ENCODE measurements at places on chromosomes 4 and X.
A peak's percentile ranks its signal among the peaks of the same experiment; 100 is the strongest.

DNA sequence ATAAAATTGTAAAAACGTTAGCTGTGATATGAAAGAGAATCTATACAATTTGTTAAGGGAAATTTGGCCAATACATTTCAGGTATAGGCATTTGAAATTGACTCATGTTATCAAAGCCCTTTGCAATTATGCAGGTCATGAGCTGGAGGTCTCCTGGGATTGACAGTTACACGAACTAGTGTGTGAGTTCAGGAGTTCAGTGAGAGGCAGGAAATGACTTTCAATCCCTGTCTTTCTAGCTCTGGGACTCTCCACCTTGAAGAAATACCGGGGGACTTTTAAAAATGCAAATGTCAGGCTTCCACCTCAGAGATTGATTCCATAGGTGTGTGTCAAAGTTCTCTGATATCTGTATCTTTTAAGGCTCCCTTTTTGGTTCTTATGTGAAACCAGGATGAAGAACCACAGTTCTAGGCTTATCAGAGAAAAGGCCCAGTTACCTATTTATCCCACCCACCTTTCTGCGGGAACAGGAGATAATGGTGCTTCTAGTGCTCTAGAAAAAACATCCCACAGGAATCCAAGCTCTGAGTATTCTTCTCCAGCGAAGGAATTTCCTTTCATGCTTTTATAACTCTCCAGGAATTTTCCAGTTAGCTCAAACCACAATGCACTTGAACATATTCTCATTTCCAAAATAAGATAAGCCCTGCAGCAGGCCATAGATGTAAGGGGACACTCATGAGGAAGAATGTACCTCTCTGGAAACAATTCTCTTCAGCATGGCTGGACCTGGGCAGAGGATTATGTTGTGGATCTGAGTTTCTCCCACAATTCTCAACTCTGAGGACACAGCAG, 501.0 kb downstream of the IDS start:
- no peak for DNase-seq

DNA sequence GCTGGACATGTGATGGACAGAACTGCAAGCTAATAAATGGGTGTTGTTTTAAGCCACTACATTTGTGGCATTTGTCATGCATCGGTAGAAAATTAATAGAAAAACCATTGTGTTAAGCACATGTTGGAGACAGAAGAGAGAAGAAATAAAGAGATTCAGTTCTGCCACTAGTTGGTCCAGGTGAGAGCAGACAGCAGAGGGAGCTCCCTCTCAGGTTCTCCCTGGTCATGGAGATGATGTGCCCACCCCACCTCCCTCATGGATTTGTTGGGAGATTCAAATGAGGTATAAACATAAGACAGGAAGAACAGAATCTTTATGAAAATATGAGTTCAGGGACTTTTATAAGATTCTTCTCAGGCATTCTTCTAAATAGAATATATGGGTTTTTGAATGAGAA, 36.8 kb upstream of the OCIAD2 start:
- no peak for DNase-seq

- DNase-seq: no peak
Observed at GRCh38 chrX:31580227-31580626, 508.4 kb upstream of the FTHL17 start.

GRCh38 chr4:62133101-62133897, 933.2 kb downstream of the ADGRL3 start:
- DNase-seq: no peak

- no peak for DNase-seq
Observed at GRCh38 chrX:143476751-143477150, 40.5 kb downstream of the SPANXN3 start.

- no peak for DNase-seq
Observed at GRCh38 chrX:20487227-20487626, 220.5 kb upstream of the RPS6KA3 start.

- DNase-seq: no peak
Observed at GRCh38 chr4:91359041-91360031, 944.4 kb upstream of the GRID2 start.

DNA sequence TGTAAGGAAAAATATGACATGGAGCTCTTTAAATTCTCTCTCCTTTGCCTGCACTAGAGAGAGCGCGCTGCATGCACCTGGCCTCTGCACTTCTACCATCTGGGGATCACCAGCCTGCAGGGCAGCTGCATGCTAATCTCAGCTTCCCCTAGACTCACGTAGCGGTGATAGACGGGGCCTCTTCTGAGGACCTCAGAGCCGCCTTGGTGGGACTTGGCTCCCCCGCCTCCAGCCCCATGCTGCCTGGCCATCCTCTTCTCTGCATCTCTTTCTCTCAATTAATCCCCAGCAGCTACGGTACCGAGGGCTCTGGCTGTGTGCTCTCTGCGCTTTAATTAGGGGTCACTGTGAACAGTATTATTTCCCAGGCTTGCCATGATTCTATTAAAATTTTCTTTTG, 52.8 kb upstream of the PSAPL1 start:
- DNase-seq: no peak

DNA sequence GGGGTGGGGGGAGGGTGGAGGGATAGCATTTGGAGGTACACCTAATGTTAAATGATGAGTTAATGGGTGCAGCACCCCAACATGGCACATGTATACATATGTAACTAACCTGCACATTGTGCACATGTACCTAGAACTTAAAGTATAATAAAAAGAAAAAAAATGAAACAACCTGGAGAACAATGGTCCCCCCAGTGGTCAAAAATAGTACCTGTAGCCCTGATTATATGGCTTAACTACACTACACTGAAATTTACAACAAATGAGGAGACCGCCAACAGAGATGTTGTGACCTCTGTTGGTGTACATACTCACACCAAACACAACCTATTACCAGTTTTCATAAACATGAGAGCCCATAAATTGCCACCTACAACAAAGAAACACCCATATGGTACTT, 7.3 kb upstream of the MAGEE1 start:
- DNase-seq: no peak

GRCh38 chrX:16638533-16638932, 11.4 kb upstream of the S100G start:
- no peak for DNase-seq

GRCh38 chr4:106746451-106746850, 289.7 kb downstream of the DKK2 start:
- DNase-seq: no peak

DNA sequence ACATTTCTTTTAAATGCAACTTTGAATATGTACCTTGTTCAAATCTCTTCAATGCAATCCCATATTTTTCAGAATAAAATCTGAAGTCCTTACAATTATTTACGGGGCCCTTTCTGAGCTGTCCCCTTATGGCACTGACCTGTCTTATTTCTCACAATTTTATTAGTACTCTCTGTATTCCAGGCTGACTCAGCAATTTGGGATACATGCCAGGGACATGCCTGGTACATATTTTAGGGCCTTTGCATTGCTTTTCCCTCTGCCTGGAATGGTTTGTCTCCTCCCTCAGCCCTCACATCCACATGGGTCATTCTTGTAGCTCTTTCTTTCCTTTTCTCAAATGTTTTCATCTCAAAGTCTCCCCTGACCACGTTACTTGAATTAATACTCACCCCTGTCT, 172.2 kb upstream of the TECRL start:
- DNase-seq: no peak

DNA sequence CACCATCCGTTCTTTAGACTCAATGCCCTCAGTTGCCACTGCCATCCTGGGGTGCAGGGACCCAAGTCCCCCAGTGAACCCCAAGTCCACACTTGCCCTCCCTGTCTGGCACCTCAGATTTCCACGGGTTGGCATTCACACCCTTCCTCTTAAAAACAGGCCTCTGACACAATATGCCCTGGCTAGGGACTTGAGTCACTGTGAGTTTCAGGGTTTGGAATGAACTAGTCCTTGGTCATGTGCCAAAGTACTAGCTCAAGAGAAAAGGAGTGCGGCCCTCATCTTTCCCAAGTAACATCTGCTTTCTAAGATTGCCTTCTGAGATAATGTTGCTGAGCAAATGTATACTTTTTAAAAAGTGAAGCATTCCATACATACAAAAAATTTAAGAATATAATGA, 134.0 kb downstream of the MID1 start:
- no peak for DNase-seq

DNA sequence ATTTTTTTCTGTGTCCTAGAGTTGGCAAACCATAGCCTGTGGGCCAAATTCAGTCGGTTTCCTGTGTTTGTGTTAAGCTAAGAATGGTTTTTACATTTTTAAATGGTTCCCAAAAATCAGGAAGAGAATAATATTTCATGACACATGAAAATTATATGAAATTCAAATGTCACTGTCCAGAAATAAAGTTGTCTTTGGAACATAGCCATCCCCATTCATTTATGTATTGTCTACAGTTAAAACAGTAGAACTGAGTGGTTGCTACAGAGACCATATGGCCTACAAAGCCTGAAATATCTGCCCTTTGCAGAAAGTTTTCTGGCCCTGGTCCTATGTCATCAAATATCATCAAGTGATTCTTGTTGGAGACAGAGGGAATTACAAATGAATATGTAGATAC, 15.5 kb downstream of the FRMPD4 start:
- no peak for DNase-seq

GRCh38 chr4:36177946-36178345, 66.4 kb downstream of the ARAP2 start:
- no peak for DNase-seq

DNA sequence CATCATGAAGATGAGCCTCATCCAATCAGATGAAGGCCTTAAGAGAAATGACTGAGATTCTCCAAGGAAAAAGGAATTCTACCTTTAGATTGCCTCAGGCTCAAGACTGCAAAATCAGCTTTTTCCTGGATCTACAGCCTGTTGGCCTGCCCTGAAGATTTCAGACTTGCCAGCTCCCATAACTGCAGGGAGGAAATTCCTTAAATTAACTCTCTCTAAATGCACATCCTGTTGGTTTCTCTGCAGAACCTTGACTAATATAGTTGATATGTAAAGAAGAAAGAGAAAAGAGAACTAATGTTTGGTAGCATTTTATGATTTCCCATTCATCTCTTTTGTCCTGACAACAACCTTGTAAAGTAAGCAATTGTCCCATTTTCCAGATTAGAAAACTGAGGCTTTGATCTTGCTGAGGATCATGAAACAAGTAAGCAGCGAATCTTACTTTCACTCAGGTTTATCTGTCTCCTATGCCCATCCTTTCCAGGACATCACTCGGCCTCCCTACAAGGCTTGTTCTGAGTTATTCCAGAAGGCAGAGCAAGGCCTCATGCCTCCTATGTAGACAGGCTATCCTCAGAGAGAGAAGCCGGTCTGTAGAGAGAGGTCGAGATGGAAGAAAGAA, 115.0 kb upstream of the LDB2 start:
- no peak for DNase-seq

- DNase-seq: peak; percentile 64
Observed at GRCh38 chrX:55007656-55008055, 7.5 kb downstream of the APEX2 start.

DNA sequence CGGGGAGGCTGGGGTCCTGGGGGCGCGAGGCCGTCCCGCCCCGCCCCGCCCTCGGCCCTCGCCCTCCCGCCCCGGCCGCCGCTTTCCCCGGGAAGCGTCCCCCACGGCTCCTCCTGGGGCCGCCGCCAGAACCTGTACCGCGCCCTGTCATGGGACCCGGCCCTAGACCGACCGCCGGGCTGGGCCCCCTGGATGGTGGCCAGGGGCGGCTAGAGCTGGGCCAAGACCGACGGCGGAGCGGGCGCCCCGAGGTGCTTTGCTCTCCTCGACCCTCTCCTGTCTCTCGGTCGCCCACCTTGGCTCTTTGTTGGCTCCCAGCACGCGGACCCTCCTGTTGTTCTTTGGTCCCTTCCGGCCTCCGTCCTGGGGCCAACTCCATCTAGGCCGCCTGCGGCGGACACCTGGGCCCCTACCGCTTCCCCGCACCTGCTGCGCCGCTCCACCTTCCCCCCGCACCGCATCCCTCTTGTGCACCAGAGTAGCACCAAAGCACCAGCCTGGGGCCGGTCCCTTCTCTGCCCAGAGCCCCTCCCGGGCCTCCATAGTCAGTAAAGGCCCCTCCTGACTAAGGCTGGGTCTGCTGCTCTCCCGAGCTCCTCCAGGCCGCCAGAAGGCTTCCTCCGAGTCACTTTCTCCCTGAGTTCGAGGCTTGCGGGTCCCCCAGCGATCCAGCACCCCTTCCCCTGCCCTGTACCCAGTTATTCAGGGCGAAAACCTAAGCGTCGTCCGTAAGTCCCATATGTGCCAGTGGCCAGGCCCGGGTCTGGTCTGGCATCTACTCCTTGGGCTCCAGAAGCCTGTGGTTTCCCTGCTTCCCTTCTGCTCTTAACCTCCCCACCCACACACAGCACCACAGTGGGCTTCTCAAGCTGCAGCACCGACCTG, 587 bp downstream of the TACC3 start:
- no peak for DNase-seq

DNA sequence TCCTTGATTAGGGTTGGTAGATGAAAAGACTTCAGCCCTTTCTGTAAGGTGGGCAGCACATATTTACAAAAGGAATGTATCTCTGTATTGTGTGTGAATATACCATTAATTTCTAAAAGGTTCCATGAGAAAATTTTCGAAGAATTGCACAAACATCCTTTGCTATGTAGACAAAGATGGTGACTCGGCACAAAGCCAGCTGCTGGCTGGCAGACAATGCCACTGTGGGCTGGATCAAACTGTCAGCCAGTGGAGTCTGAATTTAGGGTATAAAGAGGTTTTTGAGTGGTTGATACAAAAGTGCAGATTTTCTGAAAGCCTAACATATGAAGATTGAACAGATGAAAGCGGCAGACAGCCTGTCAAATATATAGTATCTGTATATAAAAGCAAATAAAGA, 5.6 kb upstream of the TXK start:
- DNase-seq: no peak

GRCh38 chr4:156771171-156771837, 200.3 kb downstream of the PDGFC start:
- DNase-seq: no peak

- DNase-seq: peak; percentile 87
Observed at GRCh38 chr4:112817933-112818593, 181.1 kb downstream of the LARP7 start.

DNA sequence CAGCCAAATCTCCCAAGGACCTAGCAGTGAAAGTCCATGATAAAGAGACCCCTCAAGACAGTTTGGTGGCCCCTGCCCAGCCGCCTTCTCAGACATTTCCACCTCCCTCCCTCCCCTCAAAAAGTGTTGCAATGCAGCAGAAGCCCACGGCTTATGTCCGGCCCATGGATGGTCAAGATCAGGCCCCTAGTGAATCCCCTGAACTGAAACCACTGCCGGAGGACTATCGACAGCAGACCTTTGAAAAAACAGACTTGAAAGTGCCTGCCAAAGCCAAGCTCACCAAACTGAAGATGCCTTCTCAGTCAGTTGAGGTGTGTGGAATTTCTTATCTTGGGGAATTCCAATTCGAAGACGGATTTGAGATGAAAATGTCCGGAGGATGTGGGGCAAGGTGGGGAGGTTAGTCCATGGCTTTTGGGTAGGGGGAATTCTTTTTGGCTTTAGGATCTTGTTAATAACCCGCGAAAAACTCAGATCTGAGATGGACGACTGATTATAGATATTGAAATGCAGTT, 112.5 kb downstream of the AFF1 start:
- DNase-seq: no peak

DNA sequence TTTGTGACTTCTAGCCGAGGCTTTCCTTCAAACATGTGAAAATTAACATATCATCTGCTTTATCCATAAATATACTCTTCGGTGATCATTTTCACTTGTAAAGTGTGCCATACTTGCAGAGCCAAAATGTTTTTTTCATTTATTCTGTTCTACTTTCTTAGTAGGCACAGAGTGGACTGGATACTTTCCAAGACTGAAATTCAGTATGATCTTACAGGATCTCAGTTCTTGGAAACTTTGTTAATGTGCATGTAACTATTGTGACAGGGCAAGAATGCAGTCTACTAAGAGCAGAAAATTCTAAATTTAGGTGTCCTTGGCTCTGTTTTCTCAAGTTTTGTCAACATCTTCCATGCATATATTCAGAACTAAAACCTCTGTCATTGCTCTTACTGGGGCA, 284.9 kb downstream of the TEX13A start:
- DNase-seq: no peak

Measured in right atrium auricular region (tissue), 2 donors.